ENCODE measurements at places on chromosomes 6 and 20. TPM values are rescaled to one million over a fixed set of nuclear protein-coding genes. Genes with fewer than 3 reads are reported as not detected.

The CLDN20 gene
- total RNA-seq, result not detected

The MYB gene
- total RNA-seq, result 1.2 TPM

The GHRH gene
- total RNA-seq, result not detected

DNA sequence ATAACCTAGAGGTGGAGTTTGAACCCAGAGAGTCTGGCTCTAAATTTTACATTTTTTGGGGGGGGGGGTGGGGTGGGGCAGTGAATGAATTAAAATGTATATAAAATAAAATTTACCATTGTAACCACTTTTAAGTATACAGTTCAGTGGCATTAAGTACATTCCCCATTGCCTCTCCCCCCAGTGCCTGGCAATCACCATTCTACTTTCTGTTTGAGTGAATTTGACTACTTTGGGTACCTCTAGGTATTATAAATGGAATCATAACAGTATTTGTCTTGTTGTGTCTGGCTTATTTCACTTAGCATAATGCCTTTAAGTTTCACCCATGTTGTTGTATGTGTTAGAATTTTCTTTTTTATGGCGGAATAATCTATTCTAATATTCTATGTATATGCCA is 2.7 kb downstream of the FAM110A start:
- no peak overlapping the region for H3K4me3 ChIP-seq
- H3K4me1 ChIP-seq, result 0 out of 2 replicates have a peak, but pooled peaks cover 5% of the 10 kb centered on the region
- no peak overlapping the region for H3K27ac ChIP-seq
- no peaks in the 10 kb centered on the region for H3K27me3 ChIP-seq

- H3K27me3 ChIP-seq, result peaks cover 28% of the 10 kb centered on the region
- H3K27ac ChIP-seq, result no peak overlapping the region
- no peaks in the 10 kb centered on the region for H3K36me3 ChIP-seq
- no peak overlapping the region for H3K4me3 ChIP-seq
Observed at GRCh38 chr20:61682996-61683681, 382.5 kb downstream of the TAF4 start.

DNA sequence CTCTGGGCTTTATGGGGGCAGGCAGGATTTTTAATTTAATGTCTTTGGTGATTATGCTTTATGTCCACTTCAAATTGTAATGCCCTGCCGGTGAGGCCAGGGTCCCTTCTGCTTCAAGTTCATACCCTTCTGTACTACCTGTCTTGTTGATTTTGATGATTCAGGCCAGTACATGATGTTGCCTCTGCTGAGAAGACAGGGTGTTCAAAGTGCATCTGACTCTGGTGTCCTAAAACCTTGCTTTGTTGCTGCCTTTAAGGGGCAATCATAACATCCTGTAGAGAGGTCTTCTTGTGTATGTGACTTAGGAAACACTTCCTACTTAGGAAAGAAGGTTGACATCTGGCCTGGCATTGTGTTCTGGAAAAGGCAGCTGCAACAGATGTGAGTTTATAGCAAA is 113.2 kb downstream of the TMEM170B start:
- H3K27me3 ChIP-seq, result no peaks in the 10 kb centered on the region
- DNase-seq, result no peak
- H3K36me3 ChIP-seq, result no peaks in the 10 kb centered on the region
- H3K4me3 ChIP-seq, result no peak overlapping the region
